Activated CD4-positive, alpha-beta T cell treated with anti-CD3 and anti-CD28 coated beads for 4 hours (primary cell): ENCODE measurements at places on chromosomes 1 and 21.

DNA sequence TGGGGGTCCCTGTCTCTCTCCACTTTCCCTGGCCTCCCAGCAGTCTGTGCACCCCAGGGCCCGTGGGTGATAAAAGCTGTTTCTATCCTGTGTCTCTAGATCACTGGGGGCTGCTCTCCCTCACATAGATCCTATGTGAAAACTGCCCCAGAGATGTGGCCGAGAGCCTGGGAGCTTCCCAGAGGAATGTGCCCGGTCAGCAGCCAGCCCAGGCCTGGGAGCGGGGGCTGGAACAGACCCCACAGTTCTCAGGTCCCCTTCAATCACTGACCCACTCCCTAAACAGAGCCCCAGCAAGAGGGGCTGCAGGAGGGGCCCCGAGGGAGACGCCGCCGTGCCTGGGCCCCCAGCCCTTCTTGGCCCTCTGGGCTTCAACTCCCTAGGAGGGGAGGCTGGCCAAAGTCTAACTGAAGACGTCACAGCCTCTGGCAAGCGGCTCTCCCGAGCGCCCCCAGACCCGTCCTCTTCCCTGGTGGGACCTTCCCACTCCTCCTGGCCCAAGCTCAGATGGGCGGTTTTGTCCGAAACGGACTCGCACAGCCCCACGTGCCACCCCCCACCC, 403 bp downstream of the MXRA8 start:
- DNase-seq: no peak

DNA sequence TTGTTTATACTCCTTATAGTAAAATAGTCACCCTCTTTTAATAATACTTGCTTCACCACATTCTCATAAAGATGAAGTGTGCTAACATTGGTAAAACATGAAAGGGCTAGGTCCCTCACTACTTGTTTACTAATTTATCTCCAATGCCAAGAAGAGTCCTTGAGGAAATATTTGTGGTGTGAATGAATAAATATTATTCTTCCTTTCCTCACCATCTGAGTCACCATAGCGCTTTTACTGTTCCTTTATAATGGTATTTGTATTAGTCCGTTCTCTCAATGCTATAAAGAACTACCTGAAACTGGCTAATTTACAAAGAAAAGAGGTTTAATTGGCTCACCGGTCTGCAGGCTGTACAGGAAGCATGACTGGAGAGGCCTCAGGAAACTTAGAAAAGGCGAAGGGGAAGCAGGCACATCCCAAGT, 222.8 kb upstream of the ZRANB2 start:
- no peak for DNase-seq

DNA sequence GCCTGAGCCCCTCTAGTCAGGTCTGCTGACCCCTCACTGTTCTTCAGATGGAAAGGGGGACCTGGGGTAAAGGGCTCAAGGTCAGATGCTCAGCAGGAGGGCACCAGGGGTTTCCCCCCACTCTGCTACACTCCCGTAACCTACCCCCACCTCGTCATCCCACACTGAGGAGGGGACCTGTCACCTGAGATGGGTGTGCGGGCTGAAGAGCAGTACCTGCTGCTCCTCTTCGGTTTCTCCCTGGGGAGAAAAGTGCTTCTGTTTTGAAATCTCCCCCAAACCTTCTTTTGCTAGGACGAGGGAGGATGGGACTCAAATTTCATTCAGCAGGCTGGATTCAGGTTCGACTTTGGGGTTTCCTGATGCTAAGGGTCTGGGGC, 65.2 kb downstream of the SYT2 start:
- no peak for DNase-seq

- DNase-seq: no peak
Measured at GRCh38 chr1:231611851-231612250, 14.7 kb upstream of the DISC1 start.

GRCh38 chr1:48028218-48029069, 31.3 kb upstream of the TRABD2B start:
- no peak for DNase-seq
